ENCODE measurements at places on chromosomes 11 and 22.
A peak's percentile ranks its signal among the peaks of the same experiment; 100 is the strongest.

DNA sequence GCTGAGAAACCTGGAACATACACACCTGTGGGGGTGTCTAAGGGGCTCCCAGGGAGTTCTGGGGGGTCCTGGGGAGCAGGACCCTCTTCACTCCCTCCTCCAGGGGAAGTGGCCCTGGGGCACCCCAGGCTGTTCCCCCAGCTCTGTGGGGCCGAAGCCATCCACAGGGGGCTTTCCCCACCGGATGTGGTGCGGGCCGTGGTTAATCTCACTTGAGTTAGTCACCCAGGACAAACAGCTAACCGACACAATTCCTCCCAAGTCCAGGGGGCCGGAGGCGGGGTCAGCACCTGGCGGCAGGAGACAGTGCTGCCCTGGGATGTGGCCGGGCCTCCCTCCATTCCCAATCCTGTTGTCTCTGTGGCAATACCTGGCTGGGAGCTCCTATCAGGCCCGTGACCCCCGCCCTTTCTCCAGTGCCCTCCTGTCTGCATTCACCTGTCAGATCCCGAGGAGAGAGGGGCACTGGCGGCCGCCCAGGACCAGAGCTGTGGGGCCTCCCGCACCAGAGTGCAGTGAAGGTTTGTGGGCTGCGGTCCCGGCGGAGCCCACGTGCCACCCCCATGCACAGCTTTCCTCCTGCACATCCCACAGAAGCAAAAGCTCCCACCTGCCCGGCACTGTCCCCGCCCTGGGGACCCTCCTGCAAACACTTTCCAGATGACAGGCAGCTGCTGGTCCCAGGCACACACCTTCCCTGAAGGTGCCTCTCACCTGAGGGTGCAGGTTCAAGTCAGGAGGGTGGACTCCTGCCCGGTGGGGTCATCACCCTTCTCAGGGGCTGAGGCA lies 5.2 kb upstream of the MUC5AC start:
- no peak for DNase-seq

DNA sequence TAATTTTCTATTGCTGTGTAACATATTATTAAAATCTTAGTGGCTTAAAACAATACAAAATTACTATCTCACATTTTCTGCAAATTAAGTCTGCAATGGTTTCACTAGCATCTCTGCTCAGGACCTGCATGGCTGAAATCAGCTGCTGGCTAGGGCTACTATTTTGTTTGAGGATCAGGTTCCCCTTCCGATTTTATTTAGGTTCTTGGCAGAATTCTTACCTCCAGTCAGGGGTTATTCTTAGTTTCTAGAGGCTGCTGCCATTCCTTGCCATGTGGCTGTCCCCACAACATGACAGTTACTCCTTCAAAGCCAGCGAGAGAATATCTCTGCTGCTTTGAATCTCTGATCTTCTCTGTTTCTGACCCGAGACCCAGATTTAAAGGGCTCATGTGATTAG lies 424.5 kb upstream of the ANO5 start:
- DNase-seq, result no peak

DNA sequence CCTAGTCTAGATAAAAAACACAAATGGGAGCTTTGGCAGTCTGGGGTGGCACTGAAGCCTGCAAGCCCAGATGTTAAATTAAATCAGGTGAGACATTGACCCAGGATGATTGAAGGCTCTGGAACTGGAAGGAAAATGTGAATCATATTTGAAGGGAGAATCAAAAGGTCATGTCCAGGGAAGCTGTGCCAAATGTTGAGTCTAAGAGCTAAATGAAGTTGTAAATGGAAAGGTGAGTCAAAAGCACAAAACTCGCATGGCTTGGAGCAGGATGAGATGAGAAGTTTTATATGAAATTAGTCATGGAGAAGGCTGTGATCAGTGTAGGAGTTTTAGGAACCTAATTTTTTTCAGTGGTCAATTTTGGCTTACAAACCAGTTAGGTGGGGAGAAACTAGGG lies 301.1 kb downstream of the BLID start:
- no peak for DNase-seq

GRCh38 chr11:98710026-98710425 lies 310.7 kb upstream of the CNTN5 start:
- no peak for DNase-seq

GRCh38 chr11:112564228-112564955 lies 303.7 kb upstream of the PLET1 start:
- DNase-seq, result no peak

- DNase-seq, result no peak
These were observed 66.5 kb upstream of the CEP126 start for GRCh38 chr11:101848262-101848661.

- no peak for DNase-seq
These were observed 34.0 kb upstream of the CLPB start for GRCh38 chr11:72468289-72468688.

GRCh38 chr22:48893288-48894063 lies 934.2 kb downstream of the BRD1 start:
- DNase-seq, result no peak

GRCh38 chr11:109236188-109236587 lies 185.8 kb upstream of the C11orf87 start:
- no peak for DNase-seq

DNA sequence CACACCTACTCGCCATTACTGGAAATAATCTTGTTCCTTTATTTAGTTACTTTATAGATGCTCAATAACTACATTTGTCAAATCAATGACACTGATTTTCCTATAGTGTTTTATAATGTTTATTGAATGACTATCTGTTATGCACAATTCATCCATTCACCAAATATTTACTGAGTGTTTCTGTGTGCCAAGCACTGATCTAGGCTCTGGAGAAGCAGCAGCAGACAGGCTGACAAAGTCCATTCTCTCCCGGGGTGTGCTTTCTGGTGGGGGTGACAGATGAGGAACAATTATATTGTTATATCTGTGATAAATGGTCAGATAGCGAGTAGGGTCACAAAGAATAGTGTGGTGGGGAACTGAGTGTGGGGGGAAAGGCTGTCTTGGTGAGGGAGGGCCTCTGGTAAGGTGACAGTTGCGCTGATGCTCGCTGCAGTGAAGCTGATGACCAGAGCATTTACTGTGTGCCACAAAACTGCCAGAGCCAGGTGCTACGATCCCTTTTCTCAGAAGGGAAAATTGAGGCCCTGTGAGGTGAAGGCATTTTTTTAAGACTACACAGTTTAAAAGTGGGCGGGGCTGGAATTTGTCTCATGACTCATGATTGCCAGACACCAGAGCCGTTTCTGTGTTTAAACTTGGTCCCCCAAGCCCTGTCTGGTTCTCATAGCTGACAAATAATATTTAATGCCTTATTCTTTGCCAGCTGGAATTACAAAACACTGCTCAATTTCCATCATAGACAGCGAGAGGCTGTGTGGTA lies 10.2 kb downstream of the PACS1 start:
- DNase-seq, result peak; percentile 76

- DNase-seq, result peak; percentile 61
These were observed 9.4 kb upstream of the SF1 start for GRCh38 chr11:64787526-64788320.

GRCh38 chr11:110207123-110207522 lies 89.3 kb downstream of the RDX start:
- no peak for DNase-seq

DNA sequence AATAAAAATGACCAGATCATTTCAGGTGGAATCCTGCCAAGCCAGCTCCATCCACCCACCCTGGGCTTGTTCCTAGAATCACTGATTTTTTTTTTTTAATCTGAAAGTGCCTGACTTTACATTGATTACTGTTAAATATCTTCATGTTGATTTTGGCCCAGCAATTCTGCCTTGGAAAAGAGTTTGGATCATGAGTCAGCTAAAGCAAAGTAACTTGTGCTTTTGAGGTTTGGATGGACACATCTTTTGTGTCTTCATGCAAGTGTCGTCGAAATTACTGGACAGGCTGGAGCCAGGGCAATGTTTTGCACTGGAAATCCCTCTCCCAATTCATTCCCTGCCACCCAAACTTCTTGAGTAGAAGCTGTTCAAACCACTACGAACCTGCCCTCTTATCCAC lies 164.0 kb upstream of the SYT13 start:
- DNase-seq, result no peak
